Cardiac muscle cell (in vitro differentiated cells and primary cell): ENCODE measurements at places on chromosomes 2 and 18. TPM values are rescaled to one million over a fixed set of nuclear protein-coding genes. Genes with fewer than 3 reads are reported as not detected.

DNA sequence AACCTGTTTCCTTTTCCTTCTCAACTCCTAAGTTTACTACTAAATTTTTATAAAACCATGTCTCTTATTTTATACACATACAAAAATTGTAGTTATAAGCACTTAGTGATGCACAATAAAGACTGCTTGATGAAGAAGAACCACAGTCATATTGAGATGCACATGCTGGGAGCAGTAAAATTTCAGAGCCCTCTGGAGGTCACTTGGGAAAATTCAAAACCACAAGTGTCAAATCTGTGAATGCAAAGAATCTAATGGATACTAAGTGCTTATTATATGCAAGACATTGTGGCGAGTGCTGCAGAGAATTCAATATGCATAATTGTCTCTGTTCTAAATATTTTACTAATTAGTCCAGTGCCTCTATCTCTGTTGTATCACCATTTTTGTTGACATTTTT, 180.5 kb downstream of the VWC2L start:
- no peak for DNase-seq

DNA sequence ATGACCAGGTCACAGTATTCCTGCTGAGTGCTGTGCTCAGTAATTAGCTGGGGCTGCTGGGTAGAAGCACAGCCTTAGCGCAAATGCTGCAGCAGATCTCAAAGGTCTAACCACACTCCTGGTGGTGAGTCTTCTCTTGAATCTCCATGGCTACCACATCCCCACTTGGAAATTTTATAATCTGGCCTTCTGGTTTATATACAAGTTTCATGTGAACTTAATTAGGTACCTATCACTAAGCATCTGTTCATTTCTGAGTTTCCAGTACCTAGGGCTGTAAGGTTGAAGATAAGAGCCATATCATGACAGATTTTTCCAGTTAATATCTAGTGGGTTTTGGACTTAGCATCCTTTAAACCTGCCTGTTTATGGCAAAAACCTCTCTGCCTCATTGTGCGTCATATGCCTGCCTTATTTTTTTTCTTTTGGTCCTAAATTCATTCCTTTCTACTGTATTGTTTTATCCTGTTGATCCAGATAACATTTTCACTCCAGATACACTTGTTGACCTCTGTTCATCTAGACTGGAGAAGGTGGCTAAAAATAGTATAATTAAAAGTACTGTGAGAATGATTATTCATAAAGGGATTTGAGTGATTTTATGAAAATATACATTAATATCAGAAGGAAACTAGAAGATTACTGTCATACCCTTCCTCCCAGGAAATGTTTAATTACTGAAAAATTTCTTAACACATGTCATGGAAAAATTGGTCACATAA, 168.4 kb upstream of the THUMPD2 start:
- no peak for DNase-seq

DNA sequence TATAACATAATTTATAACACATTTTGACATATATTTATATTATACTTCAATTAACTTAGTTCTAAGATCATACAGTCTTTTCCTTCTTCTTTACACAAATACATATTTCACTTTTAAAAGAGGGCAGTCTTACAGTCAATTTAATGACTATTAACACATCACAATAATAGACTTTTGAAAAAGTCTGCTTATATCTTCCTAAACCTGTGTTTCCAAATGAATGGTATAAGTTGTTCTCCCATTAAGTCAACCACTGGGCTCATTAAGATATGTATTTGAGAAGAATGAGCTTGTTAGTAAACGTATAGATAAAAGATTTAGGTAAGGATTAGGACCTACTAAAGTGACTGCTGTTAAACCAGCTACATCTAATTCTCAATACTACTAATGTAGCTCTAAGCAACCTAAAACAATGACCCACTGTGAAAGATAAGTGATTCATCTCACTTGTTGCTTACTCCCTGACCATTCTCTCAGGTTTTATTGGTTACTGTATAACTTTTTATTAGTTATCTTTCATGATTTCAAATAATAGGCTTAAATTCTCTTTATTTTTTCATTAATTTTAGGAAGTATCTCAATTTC, 27.0 kb downstream of the SLC40A1 start:
- no peak for DNase-seq

DNA sequence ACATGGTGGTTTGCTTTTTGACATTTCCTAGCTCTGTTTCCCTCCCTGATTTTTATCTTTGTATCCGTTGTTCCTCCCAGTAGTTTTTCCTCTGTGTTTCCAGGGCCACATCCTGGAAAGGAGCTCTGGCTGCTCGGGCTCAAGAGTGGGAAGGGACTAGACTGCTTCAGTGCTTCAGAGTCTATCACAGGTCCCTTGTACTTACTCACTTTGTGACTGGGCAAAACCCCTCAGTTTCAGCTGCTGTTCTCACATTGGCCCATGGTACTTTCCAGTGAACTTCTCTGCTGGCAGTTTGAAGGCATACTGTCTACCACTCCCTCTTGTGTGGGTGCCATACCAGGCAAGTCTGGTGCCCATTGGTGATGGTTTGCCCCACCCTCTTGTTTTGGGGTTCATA, 7.5 kb upstream of the STAMBP start:
- no peak for DNase-seq

DNA sequence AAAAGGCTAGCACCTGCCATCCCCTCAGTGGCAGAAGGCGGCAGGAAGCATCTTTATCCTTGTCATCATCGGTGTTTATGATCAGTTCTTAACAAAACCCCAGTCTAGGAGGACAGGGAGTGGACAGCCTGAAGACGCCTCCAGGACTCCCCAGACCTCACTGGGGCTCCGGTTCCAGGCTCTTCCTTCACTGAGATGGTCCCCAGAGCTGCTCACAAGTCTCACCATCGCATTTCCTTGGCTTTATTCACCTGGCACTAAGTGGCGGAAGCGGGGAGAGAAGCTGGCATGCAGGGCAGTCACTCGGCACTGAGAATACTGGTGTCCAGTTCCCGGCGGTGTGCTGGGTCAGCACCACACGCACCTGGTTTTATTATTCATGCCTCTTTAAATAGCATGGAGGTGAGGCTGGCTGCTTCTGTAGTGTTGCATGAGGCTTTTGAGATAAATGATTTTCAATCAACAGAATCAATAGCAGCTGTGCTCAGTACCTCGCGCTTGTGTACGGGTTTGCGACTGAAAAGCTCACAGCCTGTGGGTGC, 68.7 kb downstream of the CABLES1 start:
- no peak for DNase-seq

DNA sequence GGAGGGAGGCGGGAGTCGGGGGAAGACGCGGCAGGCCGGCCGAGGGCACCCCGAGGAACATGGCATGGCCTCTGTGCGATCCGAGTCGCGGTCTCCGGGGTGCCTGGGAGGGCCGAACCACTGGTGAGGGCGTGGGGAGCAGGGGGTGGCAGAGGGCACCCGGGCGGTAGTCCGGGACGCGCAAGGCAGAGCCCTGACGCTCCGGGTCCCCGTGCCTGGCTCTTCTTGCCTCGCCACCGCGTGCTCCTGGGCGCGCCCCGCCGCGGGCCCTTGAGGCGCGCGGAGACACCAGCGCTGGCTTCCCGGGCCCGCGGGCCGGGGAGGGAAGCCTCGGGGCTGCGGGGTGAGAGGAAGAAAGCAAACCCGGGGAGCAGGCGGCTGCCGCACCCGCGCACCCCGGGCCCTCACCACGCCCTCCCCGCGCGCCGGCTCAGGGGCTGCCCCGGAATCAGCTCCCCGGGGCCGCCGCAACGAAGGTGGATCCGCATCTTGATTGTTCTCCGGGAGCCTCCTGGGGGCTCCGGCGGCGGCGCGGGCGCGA, 4.3 kb downstream of the SOX11 start:
- DNase-seq, result peak; percentile 64

DNA sequence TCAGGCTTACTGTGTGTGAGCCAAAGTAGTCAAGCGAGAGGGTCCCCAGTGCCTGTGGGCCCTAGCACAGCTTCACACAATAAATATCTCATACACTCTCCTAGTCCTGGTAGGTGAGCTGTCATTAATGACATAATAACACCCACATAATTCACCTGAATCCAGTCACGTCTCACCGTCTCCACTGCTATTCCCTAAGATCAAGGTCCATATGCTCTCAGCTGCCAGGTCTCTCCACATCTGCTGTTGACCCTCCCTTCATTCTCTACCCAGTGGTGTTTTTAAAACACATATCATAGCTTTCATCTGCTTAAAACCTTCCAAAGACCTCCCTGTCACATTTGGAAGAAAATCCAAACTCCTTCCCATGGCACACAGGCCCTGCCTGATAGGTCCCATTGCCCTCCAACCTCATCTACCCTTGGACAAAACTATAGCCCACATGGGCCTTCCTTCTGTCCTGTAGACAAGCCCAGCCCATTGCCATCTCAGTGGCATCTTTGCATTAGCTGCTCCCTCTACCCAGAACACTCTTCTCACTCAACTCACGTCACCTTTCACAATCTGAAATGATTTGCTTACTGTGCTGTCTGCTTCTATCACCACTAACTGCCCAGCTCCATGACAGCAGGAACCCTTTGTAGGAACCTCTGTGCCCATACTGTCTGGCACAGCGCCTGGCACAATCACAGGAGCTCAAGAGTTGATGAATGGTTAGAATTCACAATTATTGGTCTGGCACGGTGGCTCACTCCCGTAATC, 7.5 kb downstream of the KCNG3 start:
- DNase-seq, result no peak

GRCh38 chr2:17242813-17243485, 275.3 kb downstream of the RAD51AP2 start:
- DNase-seq, result no peak

- DNase-seq, result no peak
Measured at GRCh38 chr2:64226611-64227010, 82.4 kb upstream of the PELI1 start.

- no peak for DNase-seq
Measured at GRCh38 chr2:88450925-88451810, 1.3 kb downstream of the FOXI3 start.

DNA sequence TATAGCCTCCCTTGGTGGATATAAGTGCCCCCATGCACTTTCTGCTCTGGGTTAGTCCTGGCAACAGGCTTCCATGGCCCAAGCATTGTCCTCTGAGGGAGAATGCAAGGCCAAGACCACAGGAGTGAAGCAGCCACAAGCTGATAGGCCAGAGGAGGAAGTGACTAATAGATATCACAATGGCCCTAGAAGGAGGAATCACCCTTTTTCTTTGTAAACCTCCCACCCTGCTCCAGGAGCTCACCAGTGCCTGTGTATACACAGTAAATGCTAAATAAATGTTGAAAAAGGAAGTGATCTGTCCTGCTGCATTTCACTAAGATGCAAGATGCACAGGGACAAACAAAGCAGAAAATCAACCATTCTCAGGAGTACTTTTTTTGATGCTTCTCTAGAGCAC, 49.7 kb upstream of the ABCA12 start:
- DNase-seq, result no peak

DNA sequence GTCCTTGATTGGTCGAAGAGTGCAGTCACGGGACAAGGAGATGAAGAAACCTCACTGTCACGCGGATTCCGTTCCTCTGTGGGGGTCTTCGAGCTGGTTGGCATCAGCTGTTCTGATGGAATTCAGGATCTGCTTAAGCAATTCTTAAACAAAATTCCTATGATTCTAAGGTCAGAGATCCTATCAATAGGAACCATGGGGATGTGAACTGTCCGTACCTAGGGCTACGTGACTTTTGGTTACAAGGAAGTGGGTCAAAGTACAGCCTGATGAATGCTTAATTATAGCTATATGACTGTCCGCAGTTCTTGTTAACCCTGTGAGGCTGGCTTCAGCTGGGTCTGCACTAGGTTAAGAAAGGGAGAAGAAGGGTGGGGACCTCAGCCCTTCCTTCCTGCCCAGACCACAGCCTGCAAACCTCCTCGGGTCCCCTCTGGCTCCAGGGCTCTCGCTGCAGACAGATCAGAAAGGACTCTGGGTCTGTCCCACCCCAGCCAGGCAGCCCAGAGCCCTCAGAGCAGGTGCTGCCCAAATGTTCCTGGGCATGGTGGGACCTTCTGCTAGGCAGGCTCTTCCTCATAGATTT, 44.2 kb upstream of the TAF1B start:
- no peak for DNase-seq

- DNase-seq, result peak; percentile 1
Measured at GRCh38 chr2:12884713-12885282, 168.1 kb downstream of the TRIB2 start.

DNA sequence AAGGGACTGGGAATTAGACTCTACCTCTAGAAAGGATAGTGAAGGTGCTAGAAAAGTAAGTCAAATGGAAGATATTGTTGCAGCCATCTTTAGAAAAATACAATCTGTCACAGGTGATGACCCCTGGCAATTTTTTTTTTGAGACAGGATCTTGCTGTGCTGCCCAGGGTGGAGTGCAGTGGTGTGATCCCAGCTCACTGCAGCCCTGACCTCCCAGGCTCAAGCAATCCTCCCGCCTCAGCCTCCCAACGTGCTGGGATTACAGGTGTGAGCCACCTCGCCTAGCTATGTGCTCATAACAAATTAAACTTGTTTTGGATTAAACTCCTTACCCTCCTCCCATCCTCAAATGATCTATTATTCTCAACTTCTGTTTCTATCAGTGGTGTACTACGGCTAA, 3.8 kb upstream of the GIGYF2 start:
- no peak for DNase-seq

DNA sequence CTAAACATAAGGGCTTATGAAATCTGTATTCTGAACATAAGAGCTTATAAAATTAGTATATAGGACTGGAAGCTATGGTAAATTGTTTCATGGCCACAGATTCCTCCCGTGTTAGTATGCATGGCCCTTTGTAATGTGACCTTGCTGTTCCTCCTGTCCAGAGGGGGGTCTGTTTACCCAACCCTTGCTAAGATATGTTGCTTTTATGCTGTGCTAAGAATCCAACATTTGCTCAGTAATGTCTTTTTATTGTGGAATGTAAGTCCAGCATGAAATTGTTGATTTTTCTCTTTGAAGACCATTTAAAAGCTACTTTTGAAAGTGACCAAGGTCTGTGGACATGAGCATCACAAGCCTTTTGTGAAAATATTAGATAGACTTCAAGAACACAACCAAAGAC, 485.4 kb downstream of the PARD3B start:
- DNase-seq, result no peak

DNA sequence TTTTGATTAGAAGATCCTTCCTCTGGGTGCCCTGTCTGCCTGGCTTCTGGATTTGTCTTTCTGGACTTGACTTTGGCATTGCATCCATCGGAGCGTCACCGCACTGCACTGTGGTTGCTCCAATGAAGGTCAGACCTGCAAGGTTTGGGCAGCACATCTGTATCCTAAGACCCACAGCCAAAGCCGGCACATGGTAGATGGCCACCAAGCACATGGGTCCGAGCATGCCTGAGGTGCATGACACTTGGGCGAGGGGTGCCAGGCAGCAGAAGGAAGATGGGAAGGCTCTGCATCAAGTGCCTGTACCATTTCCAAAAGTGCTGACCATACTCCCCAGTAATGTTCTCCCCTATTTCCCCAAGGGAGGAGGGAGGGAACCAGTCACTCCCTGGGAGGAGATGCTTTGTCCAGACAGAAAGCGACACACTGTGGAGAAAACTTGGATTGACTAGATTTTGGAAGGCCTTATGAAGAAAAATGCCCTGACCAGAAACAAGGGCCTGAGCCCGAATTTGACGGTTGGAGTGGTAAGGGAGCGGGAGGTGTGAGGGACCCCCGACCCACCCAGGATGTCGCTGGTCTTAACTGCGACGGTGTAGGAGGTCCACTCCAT, 149.9 kb downstream of the LOXHD1 start:
- DNase-seq, result no peak

The BCL2 gene
- polyA plus RNA-seq, result 0.02 and 0.51 TPM in 2 replicates

The NCOA1 gene
- 5.4 and 9.1 TPM in 2 replicates for polyA plus RNA-seq

The FSIP2 gene
- 3.4 and 6.4 TPM in 2 replicates for polyA plus RNA-seq

The CFC1B gene
- not detected in 2 replicates for polyA plus RNA-seq

The CD207 gene
- polyA plus RNA-seq, result not detected in 2 replicates

The AGXT gene
- polyA plus RNA-seq, result 0.75 and 0.99 TPM in 2 replicates

The TMEM169 gene
- polyA plus RNA-seq, result 0.65 and 1.9 TPM in 2 replicates

The SLC38A11 gene
- polyA plus RNA-seq, result not detected in 2 replicates

The SLC9A4 gene
- polyA plus RNA-seq, result 0.17 and 0.29 TPM in 2 replicates

The DSG1 gene
- polyA plus RNA-seq, result not detected in 2 replicates
